HCT116 (cell line): ENCODE measurements at places on chromosomes 4 and X.

- DNase-seq, result no peak
Measured at GRCh38 chr4:55255179-55255578, 90.9 kb upstream of the SRD5A3 start.

- no peak for DNase-seq
Measured at GRCh38 chrX:38515291-38515690, 46.1 kb upstream of the TSPAN7 start.

DNA sequence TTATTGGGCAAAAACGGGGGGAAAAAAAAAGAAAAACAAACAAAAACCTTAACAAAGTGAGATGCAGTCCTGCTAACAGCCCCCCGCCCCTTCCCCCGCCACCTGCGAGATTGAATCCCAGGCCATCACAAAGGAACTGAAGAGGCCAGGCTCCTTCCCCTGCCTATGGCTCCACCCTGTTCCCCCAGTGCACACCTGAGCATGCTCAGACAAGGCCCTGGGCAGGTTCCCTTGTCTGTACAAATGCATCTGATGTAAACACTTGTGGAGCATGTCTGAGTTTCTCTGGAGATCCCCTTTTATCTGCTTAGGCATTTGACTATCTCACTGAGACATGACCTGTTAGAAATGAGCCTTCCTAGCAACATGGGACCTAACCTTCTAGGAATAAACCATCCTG, 983.7 kb upstream of the PABPC4L start:
- no peak for DNase-seq

GRCh38 chr4:118845552-118846050, 9.7 kb upstream of the SEC24D start:
- DNase-seq, result no peak

- DNase-seq, result no peak
Measured at GRCh38 chr4:3424522-3425095, 17.2 kb upstream of the HGFAC start.

- DNase-seq, result no peak
Measured at GRCh38 chrX:153573984-153574383, 25.0 kb downstream of the CCNQ start.

- DNase-seq, result no peak
Measured at GRCh38 chrX:74536152-74536831, 78.1 kb downstream of the RLIM start.

DNA sequence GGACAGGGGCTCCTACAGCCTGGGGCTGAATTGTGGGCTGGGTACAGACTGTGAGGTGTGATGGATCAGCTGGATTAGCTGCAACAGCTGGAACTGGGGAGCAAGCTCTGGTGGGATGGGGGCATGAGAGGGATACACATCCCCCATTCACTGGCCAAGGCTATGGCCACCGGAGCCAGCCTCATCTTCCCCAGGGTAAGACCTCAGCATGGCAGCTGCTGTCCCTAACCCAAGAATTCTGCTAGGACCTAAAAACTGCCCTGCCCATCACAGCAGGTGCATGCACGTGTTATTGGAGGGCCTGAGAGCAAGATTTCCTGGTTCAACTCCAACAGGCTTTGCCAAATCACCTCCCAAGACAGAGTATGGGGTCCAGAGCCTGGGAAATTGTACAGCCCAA, 258.6 kb upstream of the AGTR2 start:
- no peak for DNase-seq

GRCh38 chr4:60368986-60369385, 831.1 kb upstream of the ADGRL3 start:
- no peak for DNase-seq

GRCh38 chr4:89119836-89120235, 8.5 kb downstream of the TIGD2 start:
- DNase-seq, result no peak

- DNase-seq, result no peak
Measured at GRCh38 chr4:118846979-118847378, 11.1 kb upstream of the SEC24D start.

DNA sequence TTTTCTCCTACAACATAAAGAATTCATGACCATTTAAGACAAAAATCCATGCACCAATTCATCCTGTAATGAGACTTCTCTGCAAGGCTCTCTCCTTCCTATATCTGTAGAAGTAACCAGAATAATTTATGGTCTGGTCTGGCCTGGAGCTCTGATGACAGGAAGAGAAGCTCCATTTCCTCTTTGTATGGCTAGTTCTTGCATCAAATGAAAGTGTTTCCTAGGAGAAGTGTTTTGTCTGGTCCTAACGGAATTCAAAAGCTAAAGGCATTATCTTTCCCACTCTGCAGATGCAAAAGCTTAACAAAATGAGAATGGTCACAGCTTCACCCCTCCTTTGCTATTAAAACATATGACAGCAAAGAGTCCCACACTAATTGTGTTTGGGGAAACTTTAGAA, 55.1 kb downstream of the SPATA18 start:
- DNase-seq, result no peak

- DNase-seq, result no peak
Measured at GRCh38 chrX:41721590-41721989, 2.4 kb upstream of the GPR82 start.

- DNase-seq, result no peak
Measured at GRCh38 chrX:151000861-151001331, 17.8 kb downstream of the HMGB3 start.

GRCh38 chr4:55560096-55560495, 13.4 kb upstream of the CLOCK start:
- DNase-seq, result no peak
